ENCODE measurements at places on chromosomes 3 and 15.

GRCh38 chr15:101050623-101051290 is 131.6 kb downstream of the LRRK1 start:
- DNase-seq, result no peak

- no peak for DNase-seq
These were observed 385.7 kb downstream of the LSAMP start for GRCh38 chr3:116059421-116060096.

DNA sequence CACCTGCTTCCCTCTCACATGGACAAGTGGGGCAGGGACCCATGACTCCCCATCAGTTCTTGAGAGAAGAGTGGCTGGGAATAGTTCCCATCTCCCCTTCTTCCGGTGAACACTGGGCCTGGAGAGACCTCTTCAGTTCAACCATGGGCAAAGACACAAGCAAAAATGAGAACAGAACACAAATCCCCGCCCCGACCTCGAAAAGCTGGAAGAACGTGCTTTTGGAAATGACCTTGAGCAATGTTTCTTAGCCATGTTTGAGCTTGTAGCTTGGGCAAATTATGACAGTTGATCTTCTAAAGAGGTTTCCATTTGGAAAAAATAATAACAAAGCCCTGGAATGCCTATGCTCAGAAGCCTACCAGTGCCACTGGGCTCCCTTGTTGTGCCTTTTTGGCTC is 59.0 kb downstream of the FAM174B start:
- no peak for DNase-seq

DNA sequence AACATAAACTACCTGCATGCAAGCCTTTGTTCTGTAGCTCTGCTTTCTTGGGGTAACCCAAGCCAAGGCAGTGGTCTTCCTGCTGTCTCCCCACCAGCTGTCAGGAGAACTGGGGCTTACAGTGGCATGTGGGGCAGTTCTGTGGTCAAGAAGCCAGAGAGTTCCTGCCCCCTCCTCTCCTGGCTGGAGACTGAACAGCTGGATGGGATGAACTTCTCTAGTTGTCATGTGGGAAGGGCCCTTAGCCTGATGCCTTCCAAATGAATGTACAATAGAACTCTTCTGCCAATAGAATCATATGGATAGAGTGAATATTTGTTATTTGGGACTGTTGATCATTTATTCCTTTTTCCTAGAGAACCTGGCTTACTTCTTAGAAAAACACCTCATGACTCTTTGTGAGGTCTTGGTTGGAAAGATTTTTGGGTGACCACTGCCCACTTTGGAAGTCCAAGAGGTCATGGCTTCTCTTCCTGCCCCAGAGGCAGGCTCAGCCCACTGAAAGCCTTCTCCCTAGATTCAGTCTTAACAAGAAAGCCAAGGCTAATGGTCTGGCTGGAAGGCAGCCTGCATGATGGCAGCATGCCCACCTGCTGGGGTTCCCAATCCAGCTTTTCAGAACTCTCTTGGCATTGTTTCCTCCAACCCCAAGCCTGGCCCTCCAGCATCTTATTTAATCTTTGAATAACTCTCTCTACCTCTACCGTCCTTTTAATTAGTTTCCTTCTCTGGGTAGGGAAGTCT is 462.9 kb upstream of the PROK2 start:
- no peak for DNase-seq

GRCh38 chr3:100546020-100546744 is 53.8 kb downstream of the TMEM45A start:
- DNase-seq, result no peak

DNA sequence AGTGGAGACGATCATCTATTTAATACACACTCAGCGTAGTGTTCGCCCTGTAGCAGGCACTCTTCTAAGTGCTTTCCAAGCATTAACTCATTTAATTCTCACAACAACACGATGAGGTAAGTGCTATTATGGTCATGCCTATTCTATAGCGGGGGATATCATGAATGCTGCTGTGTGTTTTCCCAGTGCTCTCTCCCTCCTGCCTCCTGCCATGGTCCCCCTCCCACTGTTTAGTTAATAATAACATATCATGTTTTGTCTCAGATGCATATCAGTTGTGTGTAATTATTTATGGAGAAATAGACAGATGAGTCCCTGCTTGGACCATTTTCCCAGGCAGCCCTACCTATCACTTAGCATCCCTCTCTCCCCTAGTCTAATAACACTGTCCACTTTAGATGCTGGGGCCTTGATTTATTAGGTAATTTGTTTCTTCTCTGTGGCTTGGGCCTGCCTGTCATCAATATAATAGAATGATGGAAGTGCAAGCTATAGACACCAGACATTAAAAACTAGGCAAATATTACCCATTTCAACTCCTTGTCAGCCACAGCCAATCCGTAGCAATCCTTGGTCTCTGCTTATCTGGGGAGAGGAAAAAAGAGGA is 122.9 kb upstream of the TLE3 start:
- no peak for DNase-seq

DNA sequence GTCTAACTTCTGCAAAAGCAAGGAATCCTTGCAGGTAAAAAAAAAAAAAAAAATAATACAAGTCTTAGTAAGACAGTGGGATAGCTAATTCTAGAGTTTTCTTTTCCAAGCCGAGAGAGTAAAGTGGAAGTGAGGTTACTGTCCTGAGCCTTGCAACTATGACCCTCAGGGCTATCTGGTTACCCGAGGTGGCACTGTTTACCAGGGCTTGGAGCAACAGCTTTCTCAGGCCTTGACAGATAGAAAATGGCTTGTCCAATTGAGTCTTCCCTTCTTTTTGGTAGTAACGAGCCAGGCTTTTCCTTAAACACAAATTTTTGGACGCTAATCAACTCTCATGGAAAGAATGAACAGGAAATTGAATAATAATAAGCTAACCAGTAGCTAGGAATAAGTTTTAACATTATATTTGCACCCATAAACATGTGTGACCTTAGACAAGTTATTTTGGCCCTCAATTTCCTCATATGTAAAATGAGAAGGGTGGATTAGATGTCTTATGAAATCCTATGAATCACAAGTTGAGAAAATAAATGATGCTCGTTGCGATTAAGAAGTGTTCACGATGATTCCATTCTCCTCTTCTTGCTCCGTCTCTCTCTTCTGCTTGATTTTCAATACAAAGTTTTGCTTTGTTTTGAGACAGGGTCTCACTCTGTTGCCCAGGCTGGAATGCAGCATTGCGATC is 236.9 kb upstream of the KBTBD8 start:
- DNase-seq, result no peak

GRCh38 chr15:70879401-70879800 is 12.8 kb downstream of the THAP10 start:
- DNase-seq, result no peak

- DNase-seq, result no peak
These were observed 54.5 kb downstream of the CPN2 start for GRCh38 chr3:194296454-194297263.

DNA sequence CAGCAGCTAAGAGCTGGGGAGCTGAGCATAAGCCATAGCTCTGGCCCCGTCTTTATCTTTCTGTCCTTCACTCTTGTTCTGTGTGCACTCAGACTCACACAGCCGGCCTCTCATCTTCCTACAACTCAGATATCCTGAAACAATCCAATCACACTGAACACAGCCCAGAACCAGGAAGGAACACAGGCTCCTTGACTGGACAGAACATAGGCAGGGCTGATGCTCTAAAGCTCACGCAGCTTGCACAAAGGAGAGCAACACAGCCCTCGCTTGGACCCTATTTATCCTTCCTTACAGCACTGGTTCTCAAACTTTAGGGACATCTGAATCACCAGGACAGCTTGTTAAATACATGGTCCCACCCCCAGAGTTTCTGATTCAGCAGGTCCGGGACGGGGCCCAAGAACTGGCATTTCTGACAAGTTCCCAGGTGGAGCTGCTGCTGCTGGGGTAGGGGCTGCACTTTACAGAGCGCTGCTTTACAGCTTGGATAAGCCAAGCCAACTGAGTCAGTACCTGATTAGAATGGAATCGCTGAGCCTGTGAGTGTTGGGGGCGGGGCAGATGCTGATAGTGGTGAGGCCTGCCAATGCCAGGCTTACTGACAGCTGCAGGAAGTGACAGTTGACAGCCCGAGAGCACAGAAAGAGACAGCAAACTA is 65.1 kb downstream of the MRPL46 start:
- DNase-seq, result no peak

- DNase-seq, result no peak
These were observed 5.6 kb downstream of the CPB1 start for GRCh38 chr3:148833223-148833622.

GRCh38 chr3:184808021-184808420 is 3.9 kb upstream of the VPS8 start:
- DNase-seq, result no peak

DNA sequence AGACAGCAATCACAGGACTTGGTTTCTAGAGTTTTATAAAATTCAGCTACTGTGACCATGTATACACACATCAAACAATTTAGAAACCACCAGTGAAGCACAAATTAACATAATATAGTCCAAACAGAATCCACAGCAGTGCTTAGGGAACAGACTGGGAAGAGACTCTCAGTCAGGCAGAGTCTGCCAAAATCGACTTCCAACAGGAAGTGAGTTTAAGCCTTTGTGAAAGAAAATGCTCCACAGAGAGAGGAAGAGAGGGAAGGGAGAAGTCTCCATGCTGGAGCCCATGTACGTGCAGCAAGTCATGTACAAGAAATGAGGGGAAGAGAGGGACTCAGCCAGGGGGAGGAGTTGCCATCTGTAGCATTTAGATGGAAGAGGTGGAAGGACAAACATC is 172.6 kb downstream of the IL5RA start:
- no peak for DNase-seq

- DNase-seq, result no peak
These were observed 22.2 kb upstream of the IGDCC3 start for GRCh38 chr15:65399997-65400396.

- DNase-seq, result no peak
These were observed 200.7 kb downstream of the TIGIT start for GRCh38 chr3:114494498-114494897.

GRCh38 chr3:142987080-142987700 is 14.2 kb upstream of the U2SURP start:
- peak; percentile 12 for DNase-seq

- DNase-seq, result no peak
These were observed 13.5 kb upstream of the AADAC start for GRCh38 chr3:151800431-151800830.

- no peak for DNase-seq
These were observed 123.9 kb upstream of the NR2E3 start for GRCh38 chr15:71686221-71687050.

- no peak for DNase-seq
These were observed 1.4 kb upstream of the TGFBR2 start for GRCh38 chr3:30605005-30605404.

GRCh38 chr3:87975716-87976115 is 83.1 kb downstream of the CGGBP1 start:
- no peak for DNase-seq

DNA sequence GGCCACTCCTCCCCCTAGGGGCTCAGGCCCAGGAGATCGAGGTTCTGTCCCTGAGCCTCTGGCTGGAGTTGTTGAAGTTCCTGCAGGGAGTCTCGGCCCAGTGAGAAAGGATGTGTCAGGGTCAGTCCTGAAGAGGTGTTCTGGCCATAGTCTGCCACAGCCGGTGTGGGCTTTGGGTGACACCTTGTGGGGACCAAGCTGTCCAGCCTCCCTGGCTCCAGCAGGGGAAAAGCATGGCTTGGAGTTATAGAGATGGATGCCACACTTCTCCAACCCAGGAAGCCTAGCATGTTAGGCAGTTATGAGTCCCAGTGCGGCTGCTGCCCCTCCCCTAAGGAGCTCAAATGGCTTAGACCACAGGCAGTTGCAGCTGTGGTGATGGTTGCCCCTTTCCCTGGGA is 945.6 kb upstream of the GBE1 start:
- DNase-seq, result no peak

DNA sequence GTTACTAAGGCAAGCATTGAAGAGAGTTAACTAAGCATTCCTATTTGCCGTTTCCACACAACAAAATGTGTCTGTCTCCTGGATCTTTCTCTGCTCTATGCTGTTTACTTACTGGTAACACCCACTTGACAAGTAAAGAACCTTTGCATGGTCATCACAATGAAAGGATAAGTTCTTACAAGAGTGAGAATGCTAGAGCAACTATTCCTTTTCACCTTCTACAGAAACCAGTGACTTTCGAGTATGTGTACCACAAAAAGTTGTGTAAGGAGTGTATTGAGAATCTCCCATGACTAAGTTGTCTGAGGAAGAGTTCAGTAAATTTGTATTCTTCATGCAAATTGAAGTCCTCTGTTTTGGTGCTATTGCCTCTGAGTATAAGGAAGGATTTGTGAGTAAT is 10.8 kb downstream of the TIPARP start:
- DNase-seq, result no peak

DNA sequence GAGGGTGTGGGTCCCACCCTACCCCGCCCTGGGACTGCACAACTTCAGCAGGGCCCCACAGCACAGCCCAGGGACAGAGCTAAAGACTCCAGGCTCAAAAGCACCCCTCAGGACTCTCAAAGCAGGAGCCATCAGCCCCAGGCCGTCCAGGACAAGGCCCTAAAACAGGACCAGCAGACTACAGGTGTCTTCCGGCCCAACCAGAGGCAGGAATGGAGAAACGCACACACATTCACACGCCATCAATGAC is 26.1 kb downstream of the ATRIP start:
- no peak for DNase-seq

GRCh38 chr3:177468816-177469215 is 271.5 kb upstream of the TBL1XR1 start:
- no peak for DNase-seq

- DNase-seq, result no peak
These were observed 4.1 kb downstream of the CELF6 start for GRCh38 chr15:72315706-72316370.

DNA sequence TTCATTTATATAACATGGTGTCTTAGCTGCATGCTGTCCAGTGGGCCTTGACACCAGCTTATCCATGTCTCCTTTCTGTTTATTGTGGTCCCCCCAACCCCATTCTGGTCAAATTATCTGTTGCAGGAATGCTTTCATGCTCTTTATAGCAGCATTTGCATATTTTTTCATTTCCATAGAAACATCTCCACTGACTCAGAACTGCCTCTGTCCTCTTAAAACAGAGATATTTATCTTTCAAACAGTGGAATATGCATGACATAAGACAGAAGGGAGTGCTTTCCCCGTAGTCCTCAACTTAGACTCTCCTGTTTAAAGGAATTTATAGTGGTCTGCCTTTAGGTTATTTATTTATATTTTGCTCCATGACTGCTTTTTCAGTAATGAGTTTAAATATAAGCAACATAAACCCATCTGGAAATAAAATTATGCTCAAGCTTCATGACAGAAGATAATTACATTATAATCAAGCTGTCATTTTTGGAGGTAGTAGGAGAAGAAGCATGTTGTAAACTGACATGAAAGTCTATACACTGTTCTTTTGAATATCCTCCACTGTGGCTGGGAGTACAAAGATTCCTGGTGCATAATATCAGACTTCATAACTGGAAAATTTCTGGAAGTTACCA is 179.5 kb upstream of the CD96 start:
- DNase-seq, result no peak
